ENCODE measurements at places on chromosomes 11 and 22.

- no peak for DNase-seq
These were observed 57.3 kb downstream of the ARFGAP3 start for GRCh38 chr22:42799461-42800405.

DNA sequence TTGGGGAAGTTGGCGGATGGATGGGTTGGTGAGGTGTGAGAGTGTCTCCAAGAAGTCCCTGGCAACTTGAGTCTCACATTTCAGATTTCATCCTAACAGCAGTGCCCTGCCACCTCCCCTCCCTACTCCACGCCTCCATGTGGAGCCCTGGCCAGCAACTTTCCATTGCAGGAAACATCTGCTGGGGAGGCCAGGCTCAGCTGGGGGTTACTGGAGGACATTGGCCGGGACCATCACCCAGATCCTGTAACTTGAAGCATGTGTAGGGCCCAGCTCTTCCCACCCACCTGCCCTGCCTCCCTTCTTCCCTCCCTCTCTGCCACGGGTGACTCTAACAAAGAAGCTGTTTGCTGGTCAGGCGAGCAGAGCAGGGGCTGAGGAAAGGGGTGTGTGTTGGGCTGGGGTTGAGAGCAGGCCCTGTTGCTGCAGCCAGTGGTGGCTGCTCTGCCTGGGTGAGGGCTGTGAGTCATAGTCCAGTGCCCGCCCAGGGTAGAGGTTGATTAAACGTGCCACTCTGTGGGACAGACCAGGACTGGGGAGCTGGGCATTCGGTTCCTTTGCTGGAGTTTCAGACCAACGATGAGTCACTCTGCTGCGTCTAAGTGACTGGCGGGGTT lies 64.0 kb downstream of the SCN3B start:
- DNase-seq: no peak

DNA sequence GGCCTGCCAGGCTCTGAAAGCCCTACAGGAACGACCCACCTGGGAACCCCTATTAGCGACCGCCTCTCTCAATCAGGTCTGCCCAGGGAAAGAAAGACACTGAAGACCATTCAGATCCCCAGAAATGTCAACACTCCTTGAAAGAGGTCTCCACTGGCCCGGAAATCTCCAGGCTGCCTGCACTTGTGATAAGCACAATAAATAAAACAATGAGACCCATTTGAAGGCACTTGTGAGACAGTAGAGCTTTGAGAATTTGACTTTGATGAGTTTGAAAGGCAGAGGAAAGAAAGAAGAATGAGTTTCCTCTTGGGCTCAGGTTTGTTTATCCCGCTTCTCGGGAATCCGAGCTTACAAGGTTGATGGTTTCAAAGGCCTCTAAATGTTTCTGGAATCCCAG lies 416.3 kb downstream of the BUD13 start:
- no peak for DNase-seq

DNA sequence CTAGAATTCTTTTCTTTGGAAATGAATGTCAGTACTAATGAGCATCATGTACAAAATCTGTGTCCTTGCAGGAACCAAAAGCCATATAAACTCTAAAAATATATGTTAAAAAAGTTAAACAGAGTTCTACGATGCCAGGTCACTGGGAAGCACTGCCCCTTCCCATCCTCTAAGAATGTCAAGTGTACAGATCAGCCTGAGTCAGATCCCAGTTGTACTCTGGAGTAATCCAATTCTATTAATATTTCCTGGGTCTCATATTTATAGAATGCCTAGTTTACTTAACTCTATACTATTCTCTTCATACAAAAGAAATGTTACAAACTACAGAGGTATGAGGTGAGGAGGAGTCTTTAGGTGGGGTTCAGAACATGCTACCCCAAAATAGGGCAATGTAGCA lies 460.1 kb downstream of the DLG2 start:
- DNase-seq: no peak

DNA sequence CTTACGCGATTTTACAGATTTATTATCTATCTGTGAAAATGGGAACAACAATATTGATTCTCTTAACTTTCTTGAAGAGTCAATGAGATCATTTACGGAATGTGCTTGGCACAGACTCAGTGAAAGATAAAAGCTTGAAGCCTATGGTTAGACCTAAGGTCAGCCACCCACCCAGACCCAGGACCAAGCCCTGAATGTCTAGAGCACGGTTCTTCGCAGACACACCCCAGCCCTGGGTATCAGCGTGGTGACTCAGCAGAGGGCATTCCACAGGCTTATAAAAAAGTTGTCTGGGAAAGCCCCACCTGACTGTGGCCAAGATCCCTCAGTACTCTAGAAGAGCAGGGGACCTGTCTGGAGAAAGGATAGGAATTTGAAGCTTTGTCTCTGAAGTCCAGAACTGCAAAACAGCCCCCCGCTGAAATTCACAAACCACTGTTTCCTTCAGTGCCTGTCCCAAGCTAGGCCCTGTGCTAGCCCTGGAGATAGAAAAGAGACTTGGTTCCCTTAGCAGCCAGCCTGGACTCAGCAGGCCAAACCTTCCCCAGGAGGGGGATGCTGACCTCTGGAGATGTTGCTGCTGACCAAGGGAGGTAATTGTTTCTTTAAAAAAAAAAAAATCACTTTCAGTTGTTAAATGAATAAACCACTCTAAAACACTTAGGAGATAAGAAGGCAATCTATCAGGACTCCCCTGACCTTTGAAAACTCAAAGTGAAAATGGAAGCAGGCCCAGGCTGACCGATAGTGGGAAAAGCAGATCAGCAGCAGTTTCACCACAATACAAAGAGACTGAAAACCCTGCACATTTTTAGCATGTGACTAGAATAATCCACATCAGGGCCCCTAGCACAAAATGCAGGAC lies 114.0 kb downstream of the ABTB2 start:
- no peak for DNase-seq

DNA sequence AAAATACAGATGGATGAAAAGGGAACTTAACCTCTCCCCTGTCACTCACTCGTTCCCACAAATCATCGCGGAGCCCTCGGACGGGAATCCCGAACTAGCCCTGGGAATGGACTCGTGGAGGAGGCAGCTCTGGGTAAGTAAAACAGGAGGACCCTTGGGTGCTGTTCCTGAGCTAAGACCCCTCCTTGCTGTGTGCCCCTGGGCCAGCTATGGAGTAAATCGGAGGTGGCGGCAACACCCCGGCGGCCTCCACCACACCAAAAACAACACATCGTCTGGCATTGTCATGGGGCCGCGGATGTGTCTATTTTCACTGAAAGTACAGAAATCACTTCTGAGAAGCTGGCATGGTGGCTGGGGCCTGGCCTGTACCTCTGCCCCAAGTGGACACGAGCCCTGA lies 12.1 kb downstream of the CPT1A start:
- DNase-seq: no peak

DNA sequence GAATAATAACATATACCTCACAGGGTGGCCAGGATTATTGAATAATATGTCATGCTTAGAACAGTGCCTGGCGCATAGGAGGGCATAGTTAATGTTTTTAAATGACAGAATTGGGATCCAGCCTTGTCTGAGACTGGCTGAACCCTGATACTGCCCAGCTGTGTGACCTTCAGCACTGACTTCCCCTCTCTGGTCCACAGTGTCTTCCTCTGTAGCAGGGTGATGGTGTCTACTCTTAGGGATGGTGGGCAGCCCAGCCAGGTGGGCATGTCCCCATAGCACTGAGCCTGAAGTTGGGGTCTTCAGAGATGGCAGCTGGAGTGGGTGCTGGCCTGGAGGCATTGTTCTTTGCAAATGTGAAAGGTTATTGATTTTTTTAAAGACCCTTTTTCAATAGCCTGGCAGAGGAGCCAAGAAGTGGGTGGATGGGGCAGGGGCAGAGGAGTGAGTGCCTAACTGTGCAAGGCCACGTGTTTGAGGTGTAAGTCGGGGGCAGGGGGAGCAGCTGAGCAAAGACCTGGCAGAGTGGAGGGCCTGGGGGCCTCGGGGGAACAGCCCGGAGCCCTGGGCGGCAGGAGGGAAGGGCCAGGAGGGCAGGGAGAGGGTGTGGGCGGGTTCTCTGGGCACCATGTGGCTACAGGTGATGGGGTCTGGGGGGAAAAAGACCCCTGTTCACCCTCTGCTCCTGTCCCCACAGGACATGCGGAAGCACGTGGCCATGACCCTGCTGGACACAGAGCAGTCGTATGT lies 29.8 kb upstream of the RELT start:
- no peak for DNase-seq

DNA sequence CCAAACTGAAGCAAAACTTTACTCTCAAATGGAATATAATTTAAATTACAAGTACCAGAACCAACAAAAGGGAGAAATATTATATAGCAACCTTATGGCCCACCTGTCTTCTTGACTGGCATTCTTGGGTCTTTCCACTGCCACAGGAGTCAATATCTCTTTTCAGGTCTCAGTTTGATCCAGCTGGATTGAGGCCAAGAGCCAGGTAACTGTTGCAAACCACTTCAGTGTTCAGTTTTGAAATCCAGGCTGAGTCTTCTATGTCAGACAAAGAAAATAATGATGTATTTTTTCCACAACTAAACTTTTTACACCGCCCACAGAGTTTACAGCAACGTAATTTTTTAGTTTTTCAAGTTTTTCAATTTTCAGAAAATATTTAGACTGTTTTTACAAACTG lies 648 bp downstream of the DLG2 start:
- DNase-seq: no peak

GRCh38 chr11:69906453-69906907 lies 87.3 kb upstream of the FGF3 start:
- no peak for DNase-seq
